Stimulated activated CD4-positive, alpha-beta T cell treated with anti-CD3 and anti-CD28 coated beads, Interleukin-4, amount 100 ng/mL, for 4 hours (primary cell): ENCODE measurements at places on chromosomes 11 and 22.

- DNase-seq: peak; percentile 60
These were observed 66.5 kb downstream of the GGTLC2 start for GRCh38 chr22:22710719-22711531.

GRCh38 chr11:117382746-117383145 is 55.1 kb downstream of the CEP164 start:
- no peak for DNase-seq

- DNase-seq: no peak
These were observed 21.6 kb upstream of the PEX26 start for GRCh38 chr22:18056161-18056666.

DNA sequence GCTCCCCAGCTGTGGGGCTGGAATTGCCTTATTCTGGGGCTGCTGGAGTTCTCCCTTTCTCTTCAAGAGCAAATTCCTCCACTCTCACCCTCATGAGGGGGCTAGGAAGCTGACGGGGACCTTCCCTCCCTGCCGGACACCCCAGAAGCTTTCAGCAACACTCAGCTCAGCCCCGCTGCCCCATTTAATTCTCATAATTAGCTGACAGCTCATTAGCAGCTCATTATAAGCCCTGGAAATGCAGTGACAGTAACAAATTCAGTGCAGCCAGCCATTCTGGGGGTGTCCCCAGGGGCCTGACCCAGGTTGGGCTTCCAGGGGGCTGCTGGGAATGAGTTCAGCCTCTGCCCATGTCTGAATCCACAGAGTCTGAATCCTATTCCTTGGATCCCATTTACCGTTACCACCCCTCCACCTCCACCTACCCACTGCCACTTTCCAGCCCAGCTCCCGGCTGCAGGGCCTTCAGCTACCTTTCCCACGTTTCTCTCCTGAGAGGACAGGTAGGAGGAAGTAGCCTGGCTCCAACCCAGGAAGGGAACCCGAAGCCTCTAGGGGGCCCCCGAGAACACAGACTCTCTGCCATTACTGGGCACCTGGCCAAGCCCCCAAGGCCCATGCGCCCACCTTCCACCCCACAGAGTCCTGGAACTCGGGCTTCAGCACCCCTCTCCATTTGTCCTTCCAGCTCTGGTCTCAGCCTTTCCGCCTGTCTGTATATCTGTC is 101.7 kb upstream of the LMO1 start:
- DNase-seq: no peak

GRCh38 chr11:110098645-110099044 is 5.5 kb downstream of the ZC3H12C start:
- no peak for DNase-seq

GRCh38 chr11:47179655-47179991 is 2.9 kb upstream of the ARFGAP2 start:
- DNase-seq: peak; percentile 39

DNA sequence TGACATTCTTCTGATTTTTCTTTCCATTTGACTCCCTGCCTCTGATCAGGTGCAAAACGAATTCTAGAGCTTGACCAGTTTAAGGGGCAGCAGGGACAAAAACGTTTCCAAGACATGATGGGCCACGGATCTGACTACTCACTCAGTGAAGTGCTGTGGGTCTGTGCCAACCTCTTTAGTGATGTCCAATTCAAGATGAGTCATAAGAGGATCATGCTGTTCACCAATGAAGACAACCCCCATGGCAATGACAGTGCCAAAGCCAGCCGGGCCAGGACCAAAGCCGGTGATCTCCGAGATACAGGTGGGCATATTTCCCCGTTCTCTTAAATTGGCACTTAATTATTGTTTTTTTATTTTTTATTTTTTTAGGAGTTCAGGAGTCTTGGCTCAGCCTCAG is 15.4 kb downstream of the XRCC6 start:
- DNase-seq: no peak

GRCh38 chr11:256952-257737 is 20.4 kb downstream of the PSMD13 start:
- no peak for DNase-seq

GRCh38 chr11:103326070-103326794 is 217.0 kb downstream of the DYNC2H1 start:
- DNase-seq: no peak

DNA sequence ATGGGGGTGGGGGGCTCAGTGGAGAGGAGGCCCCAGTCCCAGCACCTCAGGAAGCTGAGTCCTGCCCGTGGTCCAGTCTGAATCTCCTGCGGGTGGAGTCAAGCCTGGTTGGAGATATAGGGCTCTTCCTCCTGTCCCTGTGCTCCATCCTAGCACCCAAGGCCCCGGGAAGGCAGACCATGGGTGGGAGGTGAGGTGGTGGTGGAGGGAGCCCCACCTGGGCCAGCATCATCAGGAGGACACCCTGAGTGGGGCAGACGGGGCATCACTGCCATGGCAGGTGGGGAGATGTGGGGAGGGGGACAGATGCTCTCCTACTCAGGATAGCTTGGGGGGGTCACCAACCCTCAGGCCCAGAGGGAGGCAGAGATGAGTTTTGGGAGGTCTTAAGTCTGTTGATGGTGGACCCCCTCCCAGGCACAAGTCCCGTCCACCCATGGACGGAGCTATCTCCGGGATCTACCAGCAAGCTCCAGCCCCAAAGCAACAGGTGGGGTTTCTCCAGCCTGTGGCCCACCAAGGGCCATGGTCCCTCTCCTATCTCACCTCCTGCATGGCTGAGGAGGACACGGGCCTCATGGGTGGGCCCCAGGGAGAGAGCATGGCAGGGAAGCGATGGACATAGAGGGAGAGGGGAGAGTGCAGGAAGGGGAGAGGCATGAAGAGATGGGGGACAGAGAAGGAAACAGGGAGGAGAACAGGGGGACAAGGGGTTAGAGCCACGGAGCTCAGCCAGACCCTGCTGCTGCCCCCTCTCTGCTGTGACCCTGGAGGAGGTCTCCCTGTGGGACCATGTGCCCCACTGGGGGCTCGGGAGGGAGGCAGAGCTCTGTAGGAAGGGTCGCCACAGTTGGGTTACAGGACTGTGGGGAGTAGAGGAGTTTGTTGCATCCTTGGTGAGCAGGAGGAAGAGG is 1.3 kb downstream of the MRGPRE start:
- DNase-seq: no peak

DNA sequence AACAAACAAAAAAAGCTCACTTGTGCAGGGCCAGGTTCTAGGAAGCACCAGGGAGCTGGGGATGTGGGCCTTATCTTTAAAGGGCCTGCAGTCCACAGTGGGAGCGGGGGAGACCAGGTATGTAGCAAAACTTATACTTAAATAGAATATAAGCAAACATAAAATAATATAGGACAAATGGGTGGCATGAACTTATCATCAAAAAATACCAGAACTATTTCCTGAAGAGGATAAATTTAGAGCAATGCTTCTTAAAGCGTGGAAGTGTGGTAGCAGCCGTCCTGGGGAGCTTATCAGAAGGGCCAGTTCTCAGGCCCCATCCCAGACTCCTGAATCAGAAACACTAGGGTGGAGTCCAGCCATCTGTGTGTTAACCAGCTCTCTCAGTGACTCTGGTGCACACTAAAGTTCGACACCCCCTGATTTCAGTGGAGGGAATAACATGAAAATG is 9.3 kb downstream of the VPS26B start:
- DNase-seq: no peak

DNA sequence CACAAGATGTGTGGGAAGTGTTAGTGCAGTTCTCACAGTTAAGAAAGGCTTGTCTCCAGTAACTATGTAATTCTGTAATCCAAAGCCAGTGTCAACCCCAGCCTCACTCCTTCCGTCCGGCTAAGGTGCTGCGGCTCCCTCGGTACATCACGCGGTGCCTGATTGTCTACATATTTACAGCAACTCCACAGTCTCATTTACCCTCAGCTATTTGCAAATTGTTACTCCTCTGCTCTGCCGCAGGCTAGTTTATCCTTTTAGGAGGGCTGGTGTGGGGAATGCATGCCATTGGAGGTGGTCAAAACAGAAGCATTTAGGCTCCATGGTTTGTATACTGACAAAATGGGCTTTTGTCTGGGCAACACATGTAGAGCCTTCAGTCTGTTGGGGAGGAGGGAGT is 358.3 kb downstream of the METTL15 start:
- no peak for DNase-seq

DNA sequence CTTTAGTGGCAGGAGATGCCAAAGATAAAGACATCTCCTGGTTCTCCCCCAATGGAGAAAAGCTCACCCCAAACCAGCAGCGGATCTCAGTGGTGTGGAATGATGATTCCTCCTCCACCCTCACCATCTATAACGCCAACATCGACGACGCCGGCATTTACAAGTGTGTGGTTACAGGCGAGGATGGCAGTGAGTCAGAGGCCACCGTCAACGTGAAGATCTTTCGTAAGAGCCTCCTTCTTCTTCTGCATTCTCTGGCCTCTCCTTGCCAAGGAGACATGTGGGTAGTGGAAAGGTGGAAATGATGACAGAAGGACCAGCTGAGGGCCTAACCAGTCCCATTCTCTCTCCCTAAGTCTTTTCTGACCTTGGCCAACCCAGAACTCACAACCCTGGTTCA is 110.1 kb upstream of the TTC12 start:
- no peak for DNase-seq

DNA sequence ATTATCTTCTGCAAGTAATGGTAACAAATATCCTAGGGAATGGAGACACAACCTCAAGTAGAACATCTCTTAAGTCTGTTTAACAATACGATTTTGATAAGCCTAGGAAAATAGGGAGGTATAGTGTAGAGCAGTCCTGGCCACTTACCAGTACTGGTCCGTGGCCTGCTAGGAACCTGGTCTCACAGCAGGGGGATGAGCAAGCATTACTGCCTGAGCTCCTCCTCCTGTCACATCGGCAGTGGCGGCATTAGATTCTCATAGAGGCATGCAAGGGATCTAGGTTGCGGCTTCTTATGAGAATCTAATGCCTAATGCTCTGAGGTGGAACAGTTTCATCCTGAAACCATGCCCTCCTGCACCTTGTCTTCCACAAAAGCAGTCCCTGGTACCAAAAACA is 4.4 kb downstream of the OR51V1 start:
- no peak for DNase-seq

- no peak for DNase-seq
These were observed 2.0 kb downstream of the CSRP3 start for GRCh38 chr11:19199771-19200170.

GRCh38 chr11:126607374-126607773 is 251.9 kb downstream of the ST3GAL4 start:
- no peak for DNase-seq

DNA sequence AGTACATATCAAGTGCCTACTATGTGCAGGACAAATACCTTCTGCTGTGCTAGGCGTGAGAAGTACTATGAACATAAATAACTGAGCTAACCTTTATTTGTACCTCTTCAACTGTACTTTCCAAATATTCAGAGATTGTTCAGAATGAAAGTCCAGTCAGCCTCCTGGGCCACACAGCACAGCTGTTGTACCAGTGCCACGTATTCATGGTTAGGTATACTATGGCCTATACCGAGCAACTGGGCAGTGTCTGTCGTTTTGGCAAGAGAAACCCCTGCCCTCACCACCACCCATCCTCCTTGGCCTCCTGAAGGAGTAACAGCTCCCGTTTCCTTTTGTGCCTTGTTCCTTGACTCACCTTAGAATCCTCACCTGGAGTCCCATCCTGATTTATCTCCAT is 53.0 kb downstream of the RASSF10 start:
- no peak for DNase-seq

DNA sequence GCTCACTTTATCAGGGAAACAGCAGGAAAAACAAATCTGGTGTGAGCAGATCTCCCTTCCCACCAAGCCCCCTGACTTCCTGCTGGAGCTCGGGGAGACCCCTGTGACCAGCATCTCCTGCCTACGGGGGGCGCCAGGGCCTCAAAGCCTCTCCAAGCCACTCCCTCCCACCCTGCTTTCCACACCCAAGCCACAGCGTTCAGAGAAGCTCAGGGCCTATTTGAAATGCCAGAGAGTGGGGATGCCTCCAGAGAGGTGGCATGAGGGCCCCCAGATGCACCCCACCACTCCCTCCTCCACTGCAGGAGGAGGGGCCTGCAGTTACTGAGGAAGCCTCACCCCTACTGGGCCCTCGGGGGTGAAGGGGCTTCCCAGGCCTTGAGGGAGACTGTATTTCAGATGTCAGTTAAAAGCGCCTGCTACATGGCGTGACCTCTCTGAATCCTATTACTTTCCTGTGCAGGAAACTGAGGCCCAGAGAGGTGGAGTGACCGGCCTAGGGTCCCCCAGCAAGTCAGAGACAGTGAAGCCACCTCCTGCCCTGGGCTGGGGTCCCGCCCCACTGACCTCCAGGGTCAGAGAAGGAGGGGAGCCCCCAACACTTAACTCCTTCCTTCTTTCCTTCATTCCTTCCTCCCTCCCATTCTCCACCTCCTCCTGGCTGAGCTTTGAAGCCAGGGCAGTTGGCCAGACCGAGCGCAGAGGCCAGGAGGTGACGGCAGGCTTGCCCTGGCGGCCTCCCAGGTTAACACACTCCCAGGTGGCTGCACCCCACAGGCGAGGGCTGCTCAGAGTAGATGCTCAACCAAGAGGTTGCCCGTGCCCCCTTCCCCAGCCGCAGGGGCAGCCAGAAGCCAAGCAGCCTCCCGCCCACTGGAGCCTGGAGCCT is 6.0 kb upstream of the CDKN1C start:
- no peak for DNase-seq

DNA sequence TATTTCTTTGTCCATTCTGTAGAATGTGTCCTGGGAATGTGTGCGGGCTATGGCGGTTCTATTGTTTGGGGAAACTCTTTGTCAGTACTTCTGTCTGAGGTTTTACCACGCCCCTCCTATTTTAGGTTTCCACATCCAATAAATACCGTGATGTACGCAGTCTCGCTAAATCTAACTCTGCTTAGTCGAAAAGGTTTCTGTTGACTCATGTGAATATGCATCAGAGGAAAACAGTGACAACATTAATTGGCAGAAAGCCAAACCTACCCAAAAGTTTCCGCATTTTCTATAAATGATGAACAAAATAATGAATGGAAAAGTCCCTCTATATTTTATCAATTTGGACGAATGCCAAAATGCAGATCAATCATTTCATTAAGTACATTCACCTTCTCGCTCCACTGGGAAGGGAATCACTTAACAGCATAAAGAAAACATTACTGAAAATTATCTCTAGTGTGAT is 143.4 kb downstream of the MAML2 start:
- peak; percentile 69 for DNase-seq

- no peak for DNase-seq
These were observed 89.8 kb downstream of the PIWIL4 start for GRCh38 chr11:94656968-94657367.

DNA sequence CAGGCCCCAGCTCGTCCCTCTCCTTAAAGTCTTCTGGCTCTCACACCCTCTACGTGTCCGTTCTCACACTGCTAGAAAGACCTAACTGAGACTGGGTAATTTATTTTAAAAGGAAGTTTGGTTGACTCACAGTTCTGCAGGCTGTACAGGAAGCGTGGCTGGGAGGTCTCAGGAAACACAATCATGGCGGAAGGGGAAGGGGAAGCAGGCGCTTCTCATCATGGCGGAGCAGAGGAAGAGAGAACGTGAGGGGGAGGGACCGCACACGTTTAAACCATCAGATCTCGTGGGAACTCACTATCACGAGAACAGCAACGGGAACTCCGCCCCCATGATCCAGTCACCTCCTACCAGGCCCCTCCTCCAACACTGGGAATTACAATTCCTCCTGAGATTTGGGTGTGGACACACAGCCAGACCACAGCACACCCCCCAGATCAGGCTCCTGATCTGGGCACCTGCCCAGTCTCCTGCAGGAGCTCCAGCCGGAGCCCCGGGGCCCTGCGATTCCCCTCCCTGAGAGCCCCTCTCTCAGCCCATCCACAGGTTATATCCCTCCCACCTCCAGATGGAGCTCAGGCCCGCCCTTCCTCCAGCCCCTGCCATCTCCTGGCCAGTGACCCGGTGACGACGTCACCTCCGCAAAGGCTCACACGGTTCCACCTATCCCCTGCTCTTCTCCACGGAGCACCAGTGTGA is 170.2 kb downstream of the BRD1 start:
- peak; percentile 79 for DNase-seq
